ENCODE measurements at places on chromosomes 6 and 20.

DNA sequence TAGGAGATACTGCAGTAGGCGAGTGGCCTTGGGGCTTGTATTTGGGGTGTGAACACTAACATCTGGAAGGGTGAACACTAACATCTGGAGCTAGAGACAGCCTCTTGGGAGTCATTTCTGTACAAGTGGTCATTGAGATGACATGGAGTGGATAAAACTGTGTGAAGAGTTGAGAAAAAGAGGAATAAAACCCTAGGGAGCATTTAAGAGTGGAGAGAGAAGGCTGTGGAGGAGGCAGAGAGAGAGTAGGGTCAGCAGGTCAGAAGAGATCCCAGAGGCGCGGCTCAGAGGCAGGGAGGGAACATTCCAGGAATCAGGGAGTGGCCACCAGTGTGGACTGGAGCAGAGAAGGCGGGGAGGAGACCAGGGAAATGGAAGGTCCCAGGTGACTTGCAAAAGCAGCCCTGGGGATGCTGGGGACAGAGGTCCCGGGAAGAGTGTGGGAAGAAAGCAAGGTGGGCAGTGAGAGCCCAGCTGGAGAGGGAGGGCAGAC lies 202.0 kb upstream of the RNF24 start:
- no peak for DNase-seq

DNA sequence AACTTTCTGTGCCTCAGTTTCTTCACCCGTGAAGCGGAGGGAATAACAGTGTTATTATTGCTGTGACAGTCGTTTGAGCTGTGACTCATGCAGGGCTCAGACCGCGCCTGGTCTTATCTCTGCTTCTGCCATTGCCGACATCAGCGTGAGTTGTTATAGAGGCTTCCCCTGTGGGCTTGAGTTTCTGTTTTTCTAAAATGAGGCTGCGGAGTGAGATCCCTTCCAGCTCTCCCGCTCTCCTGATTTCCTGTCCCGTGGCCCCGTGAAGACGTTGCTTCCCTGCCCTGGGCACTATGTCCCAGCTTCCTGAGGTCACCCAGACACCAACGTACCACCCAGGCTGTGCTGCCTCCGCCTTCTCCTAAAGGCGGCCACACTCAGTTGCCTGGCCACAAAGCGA lies 278.5 kb downstream of the BMP7 start:
- no peak for DNase-seq

- no peak for DNase-seq
Observed at GRCh38 chr20:36493801-36494114, 47.6 kb upstream of the MYL9 start.

DNA sequence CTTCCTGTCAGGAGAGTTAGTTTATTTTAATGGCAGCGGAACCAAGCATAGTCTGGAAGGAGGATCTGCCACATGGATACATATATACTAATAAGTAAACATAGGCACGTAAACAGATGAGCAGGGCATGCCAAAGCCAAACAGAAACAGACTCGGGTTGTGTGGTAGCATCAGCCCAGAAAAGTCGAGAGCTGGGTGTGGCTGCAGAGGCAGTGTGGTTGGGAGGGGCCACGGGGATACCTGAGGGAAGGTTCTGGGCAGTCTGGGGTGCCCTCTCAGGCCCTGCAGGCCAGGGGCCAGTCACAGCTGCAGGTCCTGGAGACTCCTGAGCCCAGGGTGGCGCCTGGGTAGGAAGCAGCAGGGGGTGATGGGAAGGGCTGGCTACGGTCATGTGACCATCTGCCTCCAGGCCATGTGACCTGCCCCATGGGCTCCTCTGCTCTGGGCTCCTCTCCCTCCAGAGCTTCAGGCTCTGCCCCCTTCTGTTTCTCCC lies 42.8 kb upstream of the MRPS10 start:
- no peak for DNase-seq

DNA sequence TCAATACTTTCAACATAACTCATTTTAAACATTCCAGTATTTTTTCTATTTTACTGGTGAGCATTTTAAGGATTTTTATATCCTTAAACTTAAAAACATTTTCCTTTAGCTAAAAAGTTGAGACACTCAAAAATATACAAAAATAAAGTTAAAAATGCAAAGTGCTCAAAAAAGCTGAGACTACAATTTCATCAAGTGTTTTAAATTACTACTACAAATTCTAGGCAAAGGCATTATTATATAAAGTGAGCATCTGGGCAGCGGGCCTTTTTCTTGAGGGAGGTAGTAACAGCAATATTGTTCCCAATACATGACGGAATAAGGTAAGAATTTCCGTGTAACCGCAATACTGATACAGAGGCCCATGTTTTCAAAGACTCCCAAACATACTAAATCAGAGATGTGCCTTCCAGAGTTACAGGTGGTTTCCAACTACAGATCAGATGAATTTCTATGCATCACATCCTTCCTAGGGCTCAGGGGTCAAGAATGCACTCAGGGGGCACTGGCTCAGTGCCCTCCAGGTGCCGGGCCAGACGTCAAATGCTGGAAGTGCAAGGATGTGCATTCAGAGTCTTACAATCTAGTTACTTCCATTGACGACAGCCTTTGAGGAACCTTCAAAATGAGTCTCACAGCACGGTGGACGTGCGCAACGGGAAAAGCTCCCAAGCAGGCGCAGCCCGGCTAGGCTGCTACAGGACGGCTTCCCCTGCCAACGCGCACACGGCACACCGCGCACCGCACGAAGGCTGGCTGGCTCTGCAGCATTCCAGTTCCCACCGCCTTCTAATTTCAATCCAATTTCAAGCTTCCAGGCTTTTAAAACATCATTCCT lies 1.7 kb downstream of the PHF10 start:
- DNase-seq = peak; percentile 76
